ENCODE measurements at places on chromosomes 4 and X.

DNA sequence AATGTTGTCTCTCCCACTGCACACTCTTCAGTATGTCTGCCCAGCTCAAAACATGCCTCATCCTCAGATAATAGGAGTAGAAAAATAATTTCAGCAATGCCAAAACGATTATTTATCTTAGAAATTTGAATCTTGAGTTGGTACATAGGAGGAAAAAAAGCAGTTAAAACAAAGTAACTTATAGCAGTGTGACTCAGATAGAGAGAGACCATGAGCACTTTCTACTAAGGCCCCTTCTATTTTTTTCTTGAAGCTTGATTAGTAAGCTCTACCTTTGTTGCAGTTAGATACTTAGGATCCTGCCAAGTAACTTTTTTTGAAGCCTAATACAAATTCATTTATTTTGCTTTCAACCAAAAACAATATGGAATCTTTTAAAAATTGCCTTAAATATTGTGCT, 212.3 kb downstream of the MAD2L1 start:
- DNase-seq, result no peak

DNA sequence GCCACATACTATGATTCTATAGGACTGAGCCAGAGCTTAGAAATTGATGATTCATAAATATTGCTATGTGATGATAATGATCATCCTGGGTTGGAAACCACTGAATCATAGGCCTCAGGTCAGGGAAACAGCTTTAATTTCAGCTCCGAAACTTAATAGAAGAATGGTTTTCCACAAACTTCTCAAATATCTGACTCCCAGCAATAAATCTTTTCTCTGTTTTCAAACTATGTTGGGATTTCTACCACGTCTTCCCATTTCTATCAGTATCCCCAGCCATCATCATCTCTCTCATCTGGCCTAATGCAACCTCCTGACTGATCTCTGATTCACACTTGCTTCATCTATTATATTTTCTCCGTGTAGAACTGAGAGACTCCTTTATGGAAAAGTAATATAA, 521.8 kb upstream of the AGA start:
- no peak for DNase-seq

GRCh38 chrX:11678158-11678557, 12.4 kb upstream of the ARHGAP6 start:
- DNase-seq, result no peak

GRCh38 chr4:87688316-87688715, 38.2 kb downstream of the DMP1 start:
- DNase-seq, result no peak

- no peak for DNase-seq
Observed at GRCh38 chr4:55736605-55737183, 82.9 kb upstream of the EXOC1L start.

DNA sequence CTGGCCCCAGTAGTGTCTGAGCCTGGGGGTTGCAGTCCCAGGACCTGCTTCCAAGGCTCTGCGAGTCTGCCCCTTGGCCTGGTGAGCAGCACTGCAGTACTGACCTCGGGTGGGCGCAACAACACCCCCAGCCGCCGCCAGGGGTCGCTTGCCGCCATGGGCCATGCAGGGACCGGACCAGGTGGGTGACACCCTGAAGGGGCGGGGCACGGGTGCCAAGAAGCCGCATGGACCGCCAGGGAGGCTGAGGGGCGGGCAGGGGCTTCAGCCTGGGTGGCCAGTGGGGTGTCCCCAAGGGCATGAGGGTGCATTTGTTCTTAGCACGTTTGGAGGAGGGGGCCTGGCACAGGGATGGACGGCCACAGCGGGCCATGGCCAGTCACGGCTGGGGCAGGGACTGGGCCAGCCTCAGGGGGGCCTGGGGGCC, 25.0 kb downstream of the TACC3 start:
- peak; percentile 90 for DNase-seq

- no peak for DNase-seq
Observed at GRCh38 chr4:55169352-55169961, 44.1 kb upstream of the KDR start.

GRCh38 chr4:116064331-116064730, 950.9 kb upstream of the NDST4 start:
- DNase-seq, result no peak

GRCh38 chr4:138889216-138889615, 126.4 kb upstream of the NOCT start:
- no peak for DNase-seq

- no peak for DNase-seq
Observed at GRCh38 chr4:115763051-115763450, 649.6 kb upstream of the NDST4 start.

DNA sequence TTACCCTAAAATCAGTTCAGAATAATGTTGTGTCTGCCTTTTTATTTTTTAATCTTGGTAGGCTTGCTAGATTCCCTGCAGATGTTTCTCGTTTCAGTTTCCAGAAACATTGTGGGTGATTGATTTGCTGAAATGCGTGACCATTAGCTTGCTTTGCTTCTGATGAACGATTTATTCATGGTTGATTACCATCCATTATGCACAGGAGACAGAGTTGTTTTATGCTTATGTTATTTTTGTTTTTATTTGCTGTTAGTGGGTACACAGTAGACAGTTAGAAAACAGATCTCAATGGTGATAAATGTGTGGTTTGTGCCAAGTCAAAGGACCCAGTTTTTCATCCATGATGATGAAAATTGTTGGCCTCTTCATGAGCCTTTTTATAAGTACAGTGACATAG, 455.6 kb upstream of the BOD1L1 start:
- DNase-seq, result no peak

- no peak for DNase-seq
Observed at GRCh38 chr4:141142423-141142822, 9.2 kb upstream of the RNF150 start.

- DNase-seq, result no peak
Observed at GRCh38 chr4:185309770-185310169, 86.0 kb downstream of the LRP2BP start.

- DNase-seq, result no peak
Observed at GRCh38 chr4:110159541-110159940, 38.9 kb downstream of the ELOVL6 start.

GRCh38 chr4:75545526-75545925, 10.3 kb upstream of the ODAPH start:
- DNase-seq, result no peak

DNA sequence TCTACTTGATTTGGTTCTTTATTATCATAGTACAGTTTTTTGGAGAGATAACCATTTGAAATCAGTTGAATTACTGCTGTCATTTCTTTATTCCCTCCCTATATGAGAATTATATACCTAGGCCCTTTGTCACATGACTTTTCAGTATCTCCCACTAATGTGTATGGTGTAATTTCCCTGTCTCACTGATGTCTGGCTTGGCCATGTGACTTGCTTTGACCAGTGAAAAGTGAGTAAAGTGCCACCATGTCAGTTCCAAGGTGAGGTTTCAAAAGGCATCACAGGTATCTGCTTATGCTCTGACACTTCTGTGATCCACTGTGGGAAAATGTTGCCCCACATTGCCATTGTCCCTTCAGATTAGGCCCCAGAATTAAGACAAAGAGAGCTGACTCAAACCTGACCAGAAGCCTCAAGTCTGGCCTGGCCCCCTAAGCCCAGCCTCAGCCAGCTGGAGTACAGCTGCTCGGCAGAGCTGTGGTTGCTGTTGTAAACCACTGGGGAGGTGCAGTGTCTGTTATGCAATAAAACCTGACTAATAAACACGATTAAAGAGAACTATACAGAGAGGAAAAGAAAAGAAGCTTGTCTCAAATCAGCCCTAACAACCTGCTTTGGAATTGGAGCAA, 27.5 kb downstream of the SETD7 start:
- no peak for DNase-seq

GRCh38 chr4:24727390-24728224, 67.8 kb upstream of the SOD3 start:
- DNase-seq, result no peak

DNA sequence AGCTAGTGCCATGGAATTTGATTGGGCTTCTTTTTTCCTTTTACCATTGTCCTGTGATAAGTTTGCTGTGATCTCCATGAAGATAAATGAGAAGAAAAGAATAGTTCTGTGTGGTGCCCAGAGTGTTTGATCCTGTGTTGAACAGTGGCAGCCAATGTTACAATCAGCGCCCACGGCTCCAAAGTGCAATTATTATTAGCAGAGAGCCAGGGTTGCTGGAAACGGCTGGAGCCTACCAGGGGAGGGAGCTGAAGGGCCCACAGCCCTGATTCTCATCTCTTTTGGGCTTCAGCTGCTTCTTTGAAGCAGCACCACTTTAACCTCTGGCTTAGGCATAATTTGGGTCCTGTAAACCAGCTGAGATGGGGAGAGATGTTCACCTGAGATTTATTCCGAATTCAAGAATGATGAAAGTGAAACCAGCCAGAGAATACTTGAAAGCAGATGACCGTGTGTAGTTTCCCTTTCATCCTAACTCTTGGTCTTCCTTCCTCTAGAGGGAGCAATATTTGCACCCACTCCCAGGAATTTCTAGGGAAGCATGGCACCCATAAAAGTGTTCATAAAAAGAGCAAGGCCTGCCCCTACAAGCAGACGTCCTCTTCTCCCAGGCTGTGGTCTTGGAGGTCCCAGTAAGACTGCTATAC, 298.3 kb downstream of the EVC2 start:
- no peak for DNase-seq

DNA sequence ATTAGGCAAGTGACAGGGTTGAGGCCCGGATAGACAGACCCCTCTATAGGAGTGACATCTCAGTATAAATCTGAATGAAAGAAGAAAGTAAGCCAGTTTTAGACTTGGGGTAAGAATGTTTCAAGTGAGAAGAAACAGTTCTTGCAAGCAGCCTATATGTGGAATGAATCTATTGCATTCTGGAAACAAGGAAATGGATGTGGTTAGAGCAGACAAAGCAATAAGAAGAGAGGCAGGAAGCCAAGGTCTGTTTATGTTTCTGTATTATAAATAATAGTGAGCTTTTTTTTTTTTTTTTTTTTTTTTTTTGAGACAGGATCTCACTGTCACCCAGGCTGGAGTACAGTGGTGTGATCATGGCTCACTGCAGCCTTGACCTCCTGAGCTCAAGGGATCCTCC, 255.8 kb downstream of the UNC5C start:
- DNase-seq, result no peak

GRCh38 chr4:146508229-146508939, 13.4 kb downstream of the SLC10A7 start:
- DNase-seq, result no peak

DNA sequence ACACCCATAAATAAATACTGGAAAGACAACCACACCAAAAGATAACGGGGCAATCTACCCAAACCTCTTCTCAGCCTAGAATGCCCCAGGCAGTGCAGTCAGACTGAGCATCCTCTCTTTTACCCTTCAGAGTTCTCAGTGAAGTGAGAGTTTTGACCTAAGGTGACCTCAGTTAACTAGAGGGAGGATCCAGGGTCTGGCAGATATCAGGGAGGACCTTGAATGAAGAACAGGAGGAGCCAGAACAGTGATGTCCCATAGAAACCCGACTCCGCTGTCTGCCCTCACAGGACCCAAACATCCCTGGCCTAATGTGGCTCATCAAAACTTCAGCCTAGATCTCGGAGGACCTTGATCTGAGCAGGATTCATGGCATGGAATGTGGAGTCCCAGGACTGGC, at the start of gene MAGEB3:
Gene MAGEB3 (plus strand): TSS at position 263 of the 400 bp plus-strand sequence. CDS start 5,268 bp downstream, outside the sequence.
- DNase-seq, result no peak

DNA sequence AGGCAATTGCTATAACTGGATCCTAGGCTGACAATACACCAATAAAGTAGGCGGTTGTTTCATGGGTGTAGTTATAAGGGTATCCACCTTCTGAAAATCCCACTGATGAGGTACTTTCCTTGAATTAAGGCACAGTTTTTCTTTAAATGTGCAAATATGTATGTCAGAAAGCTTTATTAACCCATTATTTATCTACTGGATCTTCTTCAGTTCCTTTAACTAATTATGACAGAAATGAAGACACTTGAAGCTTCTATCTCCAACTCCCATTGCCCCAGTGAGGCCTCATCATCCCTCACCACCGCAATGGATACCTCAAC, 159.6 kb upstream of the KLF3 start:
- no peak for DNase-seq

GRCh38 chr4:8410641-8411271, 29.8 kb downstream of the ACOX3 start:
- DNase-seq, result peak; percentile 10

DNA sequence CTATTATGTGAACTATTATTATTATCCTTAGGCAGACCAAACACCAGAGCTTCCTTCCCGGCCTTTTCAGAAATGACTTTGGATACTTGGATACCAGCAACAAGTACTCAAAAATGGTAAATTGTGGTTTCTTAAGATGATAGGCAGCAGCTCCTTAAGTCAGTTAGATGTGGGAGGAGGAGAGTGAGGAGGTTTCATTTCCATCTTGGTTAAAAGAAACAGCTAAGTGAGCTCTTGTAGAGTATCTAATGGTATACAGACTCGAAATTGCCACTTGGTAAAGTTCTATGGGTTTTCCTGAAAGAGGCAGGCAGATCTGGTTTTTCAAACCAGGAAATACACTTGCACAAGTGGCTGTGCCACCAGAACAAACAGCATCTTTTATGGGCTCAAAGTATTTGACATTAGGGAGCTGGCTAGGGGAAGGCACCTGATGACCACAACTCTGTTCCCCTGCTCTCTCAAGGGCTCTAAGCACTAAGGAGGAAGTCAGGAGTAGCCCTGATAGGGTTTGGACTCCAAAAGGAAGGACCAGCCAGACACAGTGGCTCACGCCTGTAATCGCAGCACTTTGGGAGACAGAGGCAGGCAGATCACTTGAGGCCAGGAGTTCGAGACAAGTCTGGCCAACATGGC, 130.9 kb downstream of the TMEM164 start:
- no peak for DNase-seq

GRCh38 chrX:79266702-79267101, 100.4 kb downstream of the ITM2A start:
- DNase-seq, result no peak

GRCh38 chr4:62797221-62797620, 1597.1 kb downstream of the ADGRL3 start:
- DNase-seq, result no peak

DNA sequence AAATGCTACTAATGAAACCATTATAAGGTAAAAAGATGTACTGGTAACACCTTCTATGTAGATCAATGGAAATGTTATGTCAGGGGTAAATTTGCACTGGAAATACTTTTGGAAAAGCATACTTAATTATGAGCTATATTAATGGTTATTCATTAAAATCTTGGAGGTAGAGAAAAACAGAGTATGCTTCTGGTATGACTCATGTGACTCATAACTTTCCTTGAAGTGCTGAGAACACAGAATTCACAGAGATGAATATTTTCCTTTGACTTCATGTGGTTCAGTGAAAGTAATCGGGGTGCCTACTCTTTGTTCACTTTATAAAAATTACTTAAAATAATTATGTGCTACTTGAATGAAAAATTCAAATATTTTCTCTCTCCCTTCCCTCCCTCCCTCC, 254.2 kb downstream of the KCTD8 start:
- no peak for DNase-seq

Measured in activated CD4-positive, alpha-beta T cell treated with anti-CD3 and anti-CD28 coated beads for 48 hours (primary cell).